ENCODE measurements at places on chromosomes 3 and 15.

- no peak for DNase-seq
Measured at GRCh38 chr15:101305820-101306255, 10.8 kb upstream of the SNRPA1 start.

- DNase-seq: peak; percentile 67
Measured at GRCh38 chr15:39598186-39598850, 17.4 kb downstream of the THBS1 start.

DNA sequence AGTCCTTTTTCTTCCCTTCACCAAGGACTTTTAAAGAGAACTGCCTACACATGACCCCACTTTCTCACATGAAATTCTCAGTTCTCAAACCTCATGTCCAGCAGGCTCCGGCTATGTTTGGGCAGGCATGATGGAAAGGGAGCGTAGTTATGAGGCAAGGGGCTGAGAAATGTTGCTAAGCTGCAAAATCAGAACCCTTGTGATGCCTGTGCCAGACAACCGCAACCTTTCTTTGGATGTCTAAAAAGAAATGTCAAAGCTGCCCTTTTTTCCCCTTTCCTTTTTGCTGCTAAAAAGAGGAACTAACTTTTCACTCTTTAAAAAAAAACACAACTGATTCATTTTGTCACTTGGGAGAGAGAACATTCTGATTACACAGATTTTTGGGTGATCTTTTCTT lies 19.2 kb downstream of the GNB4 start:
- DNase-seq: peak; percentile 31

- DNase-seq: no peak
Measured at GRCh38 chr3:127853681-127854080, 31.4 kb upstream of the MGLL start.

DNA sequence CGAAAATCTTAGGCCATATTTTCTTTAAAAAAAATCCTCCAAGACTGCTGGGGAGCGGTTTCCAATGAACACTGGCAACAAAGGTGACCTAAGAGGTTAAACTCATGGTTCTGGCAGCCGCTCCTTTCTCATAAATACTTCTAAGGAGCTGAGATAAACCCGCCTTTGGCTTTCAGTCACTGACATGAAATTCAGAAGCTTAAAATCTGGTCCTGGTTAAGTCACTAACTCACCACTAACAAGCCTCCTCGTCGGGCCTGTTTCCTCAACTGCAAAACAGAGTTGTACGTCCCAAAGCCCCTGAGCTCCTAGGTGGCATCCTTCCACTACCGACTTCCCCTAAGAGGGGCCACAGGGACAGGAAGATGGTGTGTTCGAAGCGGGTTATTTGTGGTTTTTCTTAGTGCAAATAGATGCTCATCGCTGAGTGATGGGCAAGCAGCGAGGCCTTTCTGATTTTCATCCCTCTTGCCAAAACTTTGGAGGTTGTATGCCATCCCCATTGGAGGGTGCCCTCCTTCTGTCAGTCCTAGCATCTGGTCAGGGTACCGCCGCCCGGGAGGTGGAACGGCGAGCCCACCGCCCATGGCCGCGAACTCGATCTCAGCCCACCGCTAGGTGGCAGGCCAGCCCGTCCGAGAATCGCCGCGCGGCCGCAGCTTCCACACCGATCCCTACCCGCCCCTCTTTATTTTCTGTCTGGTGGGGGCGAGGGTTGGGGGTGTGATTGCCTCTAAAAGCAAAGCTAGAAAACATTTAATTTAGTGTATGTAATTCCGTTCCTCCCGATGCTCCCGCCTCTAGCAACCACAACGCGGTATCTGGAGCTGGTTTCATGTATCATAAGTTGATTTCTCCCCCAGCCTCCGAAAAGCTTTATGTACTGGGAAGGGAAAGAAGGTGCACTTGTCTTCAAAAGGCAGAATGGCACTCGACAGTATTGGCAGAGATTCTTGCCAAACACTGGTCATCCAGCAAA lies 4.6 kb downstream of the BCL6 start:
- peak; percentile 77 for DNase-seq

DNA sequence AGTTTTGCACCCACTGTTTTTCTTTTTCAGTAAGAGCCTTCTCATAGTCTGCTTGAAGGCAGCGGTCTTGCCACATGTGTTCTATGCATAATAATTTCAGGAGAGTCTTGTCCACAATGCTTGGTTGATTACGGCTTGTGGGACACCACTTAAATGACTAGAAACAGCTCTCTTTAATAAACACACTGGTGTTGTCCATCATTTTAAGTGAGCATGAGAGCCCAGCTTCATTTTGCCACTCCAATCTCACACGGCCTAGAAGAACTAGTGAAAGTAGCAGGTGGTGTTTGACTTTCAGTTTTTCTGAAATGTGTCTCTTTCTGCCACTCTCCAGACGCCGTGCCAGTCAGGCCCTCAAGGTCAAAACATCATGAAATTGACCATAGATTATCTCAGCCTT lies 292.1 kb downstream of the LPP start:
- no peak for DNase-seq

GRCh38 chr15:99965376-99965775 lies 232.1 kb upstream of the LYSMD4 start:
- DNase-seq: no peak

DNA sequence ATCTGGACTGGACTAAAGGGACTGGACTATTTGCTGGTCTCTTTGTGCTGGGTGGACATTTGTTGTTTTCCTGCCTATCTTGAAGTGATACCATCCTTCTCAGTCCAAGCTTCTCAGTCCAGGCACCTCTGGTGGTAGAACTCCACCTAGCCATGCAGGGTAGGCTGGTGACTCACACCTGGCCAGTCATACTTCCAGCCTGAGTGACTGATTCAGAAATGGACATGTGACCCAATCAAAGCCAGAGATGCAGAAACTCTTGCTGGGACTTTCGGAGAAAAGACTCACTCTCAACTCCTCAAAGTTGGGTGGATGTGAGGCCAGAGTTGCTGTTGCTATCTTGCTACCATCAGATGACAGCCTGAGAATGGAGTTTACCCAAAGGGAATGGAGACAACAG lies 5.6 kb upstream of the ASB14 start:
- peak; percentile 21 for DNase-seq

DNA sequence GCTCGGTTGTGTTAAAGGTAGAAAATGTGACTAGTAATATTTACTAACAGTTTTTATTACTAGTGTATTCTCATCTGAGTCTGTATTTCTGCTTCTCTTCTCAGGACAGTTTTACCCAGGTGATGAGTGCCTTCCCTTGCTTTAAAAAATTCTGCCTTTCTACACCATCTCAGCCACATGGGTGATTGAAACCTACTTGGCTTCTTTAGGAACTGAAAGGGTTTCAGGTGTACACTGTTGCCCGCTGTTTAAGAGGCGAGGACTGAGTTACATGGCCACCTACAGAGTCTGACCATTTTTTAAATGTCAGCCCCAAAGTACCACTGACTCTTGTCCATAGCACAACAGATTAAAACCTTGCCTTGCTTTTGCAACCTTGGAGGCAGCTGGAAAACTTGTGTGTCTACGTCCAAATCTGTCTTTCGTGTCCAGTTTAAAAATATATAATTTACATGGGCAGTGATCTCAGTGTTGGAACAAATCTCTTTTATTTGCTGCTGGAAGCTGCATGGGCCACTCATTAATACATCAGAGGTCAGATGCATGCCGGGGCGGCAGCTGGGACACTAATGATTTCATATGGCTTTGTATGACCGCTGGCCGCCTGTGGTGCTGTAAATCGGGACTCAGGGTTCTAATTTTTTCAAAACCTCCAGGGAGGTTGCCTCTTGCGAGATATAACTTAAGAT lies 44.6 kb downstream of the TRIM71 start:
- no peak for DNase-seq

- DNase-seq: peak; percentile 68
Measured at GRCh38 chr15:43225201-43225949, 4.6 kb upstream of the EPB42 start.

DNA sequence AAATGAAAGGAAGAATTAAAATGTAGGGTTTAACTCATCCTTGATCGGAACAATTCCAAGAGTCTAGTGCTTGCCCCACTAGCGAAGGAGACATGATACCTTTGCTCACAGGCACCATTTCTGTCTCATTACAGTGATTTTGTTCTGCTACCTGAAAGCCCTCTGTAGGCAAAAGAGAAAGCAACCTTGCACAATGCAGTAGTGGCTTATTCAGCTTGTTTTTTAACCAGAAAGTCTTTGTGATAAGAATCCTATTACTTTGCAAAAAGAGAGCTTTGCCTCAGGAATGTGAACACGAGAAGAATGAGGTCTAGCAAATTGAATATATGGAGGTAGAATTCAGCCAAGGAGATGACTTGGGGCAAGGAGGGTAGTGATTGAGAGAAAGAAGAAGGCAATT lies 684.4 kb downstream of the GRM7 start:
- DNase-seq: no peak

DNA sequence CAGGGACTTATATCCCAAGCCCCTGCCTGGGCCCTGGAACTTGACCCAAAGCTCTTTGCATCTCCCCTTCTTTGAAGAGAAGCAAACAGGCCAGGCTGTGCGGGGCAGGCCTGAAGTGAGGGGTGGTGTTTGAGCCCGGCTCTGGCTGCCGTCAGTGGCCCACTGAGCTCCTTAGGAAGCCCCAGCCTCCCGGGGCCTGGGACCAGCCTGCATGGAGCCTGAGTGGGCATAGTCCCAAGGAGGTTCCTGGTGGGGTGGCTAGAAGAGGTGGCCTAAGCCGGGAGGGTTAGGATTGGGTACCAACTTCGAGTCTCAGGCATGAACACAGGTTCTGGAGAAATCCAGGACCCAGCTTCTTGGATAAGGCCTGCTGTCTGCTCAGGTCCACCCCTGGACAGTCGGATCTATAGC lies 6.4 kb downstream of the TMIE start:
- no peak for DNase-seq

DNA sequence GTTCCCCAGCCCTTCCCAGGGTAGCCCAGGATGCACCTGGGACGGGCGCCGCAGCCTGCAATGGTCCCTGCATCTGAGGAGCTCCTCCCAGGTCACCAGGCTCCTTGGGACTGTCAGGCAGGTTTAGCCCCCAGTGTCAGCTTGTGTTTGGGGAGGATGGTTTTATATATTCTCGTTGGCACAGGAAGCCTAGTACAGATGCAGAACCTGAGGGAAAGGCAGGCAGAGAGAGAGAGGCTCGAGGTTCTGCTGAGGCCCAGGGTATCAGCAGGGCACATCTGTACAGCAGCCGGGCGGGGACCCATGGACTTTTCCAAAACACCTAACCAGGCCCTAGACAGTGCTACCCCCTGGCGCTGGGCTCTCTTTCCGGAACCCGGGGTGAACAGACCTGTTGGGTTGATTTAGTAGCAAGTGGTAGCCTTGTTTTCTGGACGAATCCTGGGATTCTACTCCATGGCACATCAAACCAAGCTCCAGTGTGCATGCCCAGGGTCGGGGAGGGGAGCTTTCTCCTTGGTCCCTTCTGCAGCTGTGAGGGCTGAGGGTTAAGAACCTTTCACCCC lies 8.6 kb downstream of the PAK6 start:
- no peak for DNase-seq

GRCh38 chr15:88113613-88114308 lies 142.8 kb downstream of the NTRK3 start:
- DNase-seq: no peak

DNA sequence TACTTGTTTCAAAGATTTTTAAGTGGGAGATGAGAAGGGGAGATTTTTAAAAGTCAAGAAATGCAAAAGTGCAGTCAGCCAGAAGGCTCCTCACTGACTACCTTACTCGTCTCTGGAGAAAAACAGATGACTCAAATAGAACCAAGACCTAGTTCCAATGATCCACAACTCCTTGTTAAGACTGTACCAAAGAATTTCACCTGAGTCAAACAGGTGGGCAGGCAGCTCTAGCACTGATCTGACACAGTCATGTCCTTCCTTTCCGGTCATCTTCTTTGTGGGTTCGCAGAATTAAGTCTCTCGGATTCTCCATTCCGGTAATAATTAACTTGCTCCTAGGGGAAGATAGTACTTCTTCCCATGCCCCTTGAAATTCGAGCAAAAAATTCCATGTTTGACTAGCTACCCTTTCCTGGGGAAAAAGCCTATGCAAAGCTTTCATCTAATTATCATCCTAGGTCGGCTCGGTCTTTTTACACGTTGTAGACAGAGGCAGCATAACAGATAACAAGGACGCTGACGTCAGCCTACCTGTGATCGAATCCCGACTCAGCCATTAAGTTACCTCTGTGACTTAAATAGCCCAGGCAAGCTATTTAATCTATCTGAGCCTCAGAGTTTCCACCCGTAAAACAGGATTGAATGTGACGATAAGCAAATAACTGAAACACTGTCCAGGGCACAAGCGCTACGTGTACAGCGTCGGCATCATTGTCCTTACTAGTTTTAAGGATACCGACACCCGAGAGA lies 758 bp downstream of the SELENOK start:
- DNase-seq: peak; percentile 65

- DNase-seq: no peak
Measured at GRCh38 chr3:157452097-157452496, 15.4 kb downstream of the PTX3 start.

DNA sequence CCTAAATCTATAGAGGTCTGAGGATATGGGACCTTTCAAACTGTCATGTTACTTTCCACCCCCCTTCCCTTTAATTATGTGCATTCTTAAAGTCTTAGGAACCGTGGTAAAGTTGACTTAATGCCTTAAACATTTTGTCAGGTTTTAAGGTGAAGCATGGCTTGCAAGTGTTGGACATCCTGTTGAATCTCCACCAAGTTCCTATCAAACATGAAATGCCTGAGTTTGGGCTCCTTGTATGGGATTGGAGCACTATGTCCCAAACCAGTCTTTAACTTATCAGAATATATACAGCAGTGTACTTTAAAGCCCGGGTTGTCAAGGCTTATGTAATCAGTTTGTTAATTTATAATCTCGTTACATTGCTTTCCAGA lies 1.1 kb downstream of the SNRK start:
- no peak for DNase-seq

- DNase-seq: no peak
Measured at GRCh38 chr3:2246873-2247648, 148.4 kb downstream of the CNTN4 start.

DNA sequence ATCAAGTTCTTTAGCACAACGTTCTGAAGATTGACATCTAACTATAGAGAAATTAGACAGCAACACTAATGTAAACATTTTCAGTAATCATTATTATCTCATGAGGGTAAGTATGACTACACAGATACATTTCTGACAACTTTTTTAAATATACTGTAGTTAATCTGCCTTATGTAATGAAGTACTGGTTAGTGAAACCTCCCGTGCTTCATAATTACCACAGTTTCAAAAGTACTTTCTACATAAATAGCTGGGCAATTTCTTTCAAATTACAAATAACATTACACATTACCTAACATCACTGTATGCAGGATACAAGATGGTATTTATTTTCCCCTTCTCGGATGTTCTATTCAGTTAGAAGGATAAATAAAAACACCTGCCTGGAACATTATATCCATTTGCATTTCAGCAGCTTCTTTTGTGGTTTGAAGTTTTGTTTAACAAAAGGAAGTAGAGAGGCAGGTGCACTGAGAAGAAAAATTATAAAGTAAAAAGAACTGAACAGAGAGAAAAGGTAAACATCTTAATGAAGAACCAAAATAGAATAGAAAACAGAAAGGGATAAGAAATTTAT lies 1241.5 kb upstream of the GBE1 start:
- DNase-seq: no peak

- no peak for DNase-seq
Measured at GRCh38 chr3:186464424-186465093, 79.6 kb downstream of the CRYGS start.

GRCh38 chr15:50365971-50366370 lies 11.0 kb upstream of the GABPB1 start:
- DNase-seq: no peak

GRCh38 chr3:170497207-170498095 lies 78.8 kb downstream of the CLDN11 start:
- DNase-seq: no peak

GRCh38 chr3:80190051-80190450 lies 422.3 kb upstream of the ROBO1 start:
- peak; percentile 68 for DNase-seq
